ENCODE measurements at places on chromosomes 16 and 17. TPM values are rescaled to one million over a fixed set of nuclear protein-coding genes. Genes with fewer than 3 reads are reported as not detected.

NRN1L gene
- not detected for total RNA-seq

SEPTIN1 gene
- not detected for total RNA-seq

RMI2 gene
- 16.9 TPM for total RNA-seq

PSMC5 gene
- 134 TPM for total RNA-seq

CBX8 gene
- total RNA-seq, result 1.4 TPM

ITGB4 gene
- total RNA-seq, result 14.2 TPM

FN3K gene
- 4.2 TPM for total RNA-seq

KLHL10 gene
- total RNA-seq, result not detected

All from pulmonary artery endothelial cell (primary cell).